ENCODE measurements at places on chromosomes 2 and 18.

- no peak for DNase-seq
Measured at GRCh38 chr2:176845718-176846117, 366.9 kb upstream of the HNRNPA3 start.

DNA sequence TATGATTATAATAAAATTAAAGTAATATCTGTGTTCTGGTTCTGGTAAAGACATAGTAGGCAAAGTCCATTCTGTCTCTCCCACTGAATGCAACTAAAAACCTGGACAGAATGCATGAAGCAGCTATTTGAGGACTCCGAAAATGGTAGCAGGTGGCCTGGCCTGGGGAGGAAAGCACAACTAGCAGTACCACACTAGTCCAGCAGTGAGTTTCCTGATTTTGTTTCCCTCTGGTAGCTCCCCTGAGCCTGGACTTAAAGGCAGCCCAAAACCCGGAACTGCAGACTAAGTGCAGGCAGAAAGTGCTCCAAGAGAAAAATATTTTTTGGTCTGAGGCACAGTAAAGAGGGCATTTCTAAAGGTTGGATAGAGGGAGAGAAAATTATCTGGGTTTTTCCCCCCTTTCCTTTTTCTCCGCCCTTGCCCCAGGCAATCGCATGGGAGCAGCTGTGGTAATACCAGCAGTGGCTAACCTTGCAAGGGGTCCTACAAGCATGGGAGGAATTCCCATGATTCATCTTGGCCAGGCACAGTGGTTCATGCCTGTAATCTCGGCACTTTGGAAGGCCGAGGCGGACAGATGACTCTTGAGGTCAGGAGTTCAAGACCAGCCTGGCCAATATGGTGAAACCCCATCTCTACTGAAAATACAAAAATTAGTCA lies 32.3 kb downstream of the ASXL2 start:
- peak; percentile 44 for DNase-seq

- peak; percentile 61 for DNase-seq
Measured at GRCh38 chr2:113818382-113818951, 62.0 kb upstream of the SLC35F5 start.

- no peak for DNase-seq
Measured at GRCh38 chr2:31070339-31071125, 67.7 kb downstream of the GALNT14 start.

GRCh38 chr2:237558961-237559641 lies 7.3 kb upstream of the PRLH start:
- DNase-seq = no peak

DNA sequence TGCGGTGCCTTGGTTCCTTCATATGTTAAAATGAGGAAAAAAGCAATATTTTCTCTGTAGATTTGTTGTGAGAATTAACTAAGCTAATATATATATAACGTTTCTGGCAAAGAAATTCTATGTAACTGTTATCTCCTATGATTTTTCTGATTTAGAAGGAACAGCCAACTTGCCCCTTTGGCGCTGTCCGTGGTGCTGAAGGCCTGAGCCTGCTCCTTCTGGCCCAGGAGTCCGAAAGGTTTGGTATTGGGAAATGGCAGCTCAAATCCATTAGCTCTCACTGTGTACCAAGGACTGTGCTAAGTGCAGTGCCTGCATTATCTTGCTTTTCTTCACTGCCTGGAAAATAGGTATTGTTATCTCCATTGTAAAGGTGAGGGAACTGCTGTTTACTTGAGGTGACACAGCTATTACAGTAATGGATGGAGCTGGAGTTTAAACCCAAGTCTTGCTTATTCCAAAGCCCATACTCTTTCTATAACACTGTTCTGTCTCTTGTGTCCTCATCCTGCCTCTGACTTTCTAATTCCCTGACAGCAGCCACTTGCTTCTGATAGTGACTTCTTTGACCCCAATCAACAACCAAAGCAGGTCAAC lies 52.2 kb downstream of the C1QL2 start:
- peak; percentile 83 for DNase-seq

GRCh38 chr2:25215948-25216679 lies 47.7 kb upstream of the POMC start:
- peak; percentile 94 for DNase-seq

Measured in GM23338 (cell line).